Aorta (tissue), 5 donors: ENCODE measurements at places on chromosomes 7 and 10.
A peak's percentile ranks its signal among the peaks of the same experiment; 100 is the strongest.

DNA sequence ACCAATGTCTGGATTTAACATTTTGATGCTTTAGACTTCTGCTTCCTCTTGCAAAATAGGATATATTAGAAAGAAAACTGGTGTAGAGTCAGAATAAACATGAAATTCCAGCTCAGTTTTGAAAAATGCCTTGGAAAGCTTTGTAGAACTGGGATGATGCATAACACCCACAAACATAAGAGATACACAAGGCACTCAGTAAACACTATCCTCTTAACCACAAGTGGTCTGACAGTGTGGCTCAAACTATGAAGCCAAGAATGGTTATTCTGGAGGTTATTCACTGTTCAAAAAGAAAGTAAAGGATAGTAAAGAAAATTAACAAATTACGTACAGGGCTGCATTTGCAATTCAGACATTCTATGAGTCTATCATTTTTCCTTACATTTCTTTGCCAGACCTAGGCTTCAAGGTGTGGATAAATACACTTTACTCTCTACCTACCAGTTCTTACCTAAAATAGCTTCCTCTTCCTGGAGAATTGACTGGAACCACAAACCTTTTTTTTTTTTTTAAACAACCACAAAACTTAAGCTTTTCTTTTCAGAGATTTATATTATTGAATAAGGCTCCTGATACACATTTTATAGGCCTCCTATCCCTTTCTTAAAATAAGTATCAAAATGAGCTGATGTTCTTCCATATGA is 9.0 kb upstream of the RSBN1L start:
- no peak overlapping the region for H3K27ac ChIP-seq
- H3K27me3 ChIP-seq, result no peaks in the 10 kb centered on the region
- no peaks in the 10 kb centered on the region for H3K4me1 ChIP-seq

GRCh38 chr10:69413221-69413865 is 3.4 kb downstream of the TACR2 start:
- no peaks in the 10 kb centered on the region for H3K36me3 ChIP-seq
- no peaks in the 10 kb centered on the region for H3K27me3 ChIP-seq
- DNase-seq, result peak; percentile 86
- no peak overlapping the region for H3K27ac ChIP-seq

GRCh38 chr7:44080118-44080517 is 2.2 kb downstream of the POLM start:
- no peak overlapping the region for H3K4me3 ChIP-seq
- H3K4me1 ChIP-seq, result peaks cover 5% of the 10 kb centered on the region
- H3K27me3 ChIP-seq, result no peaks in the 10 kb centered on the region
- DNase-seq, result peak; percentile 70

- no peaks in the 10 kb centered on the region for H3K36me3 ChIP-seq
- H3K4me1 ChIP-seq, result no peaks in the 10 kb centered on the region
- DNase-seq, result no peak
- no peak overlapping the region for H3K4me3 ChIP-seq
These were observed 1.6 kb upstream of the LANCL2 start for GRCh38 chr7:55363386-55364170.

DNA sequence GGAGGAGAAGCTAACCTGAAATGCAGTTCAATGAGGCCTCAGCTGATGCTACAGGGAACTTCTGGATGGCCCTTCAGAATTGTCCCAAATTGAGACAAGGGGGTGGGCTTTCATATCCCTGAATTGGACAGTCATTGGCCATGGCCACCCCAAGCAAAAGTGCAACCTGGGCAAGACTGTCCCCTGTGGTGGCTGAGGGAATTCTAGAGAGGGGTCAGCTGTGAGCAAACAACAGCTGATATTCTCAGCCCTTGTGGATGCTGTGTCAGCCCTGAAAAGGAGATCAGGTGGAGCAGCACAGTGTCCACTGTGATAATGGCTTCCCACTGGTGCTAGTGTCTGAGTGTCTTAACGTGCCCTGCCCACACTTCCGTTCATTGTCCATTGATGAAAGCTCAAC is 76.6 kb downstream of the SLC16A9 start:
- no peaks in the 10 kb centered on the region for H3K27me3 ChIP-seq
- no peaks in the 10 kb centered on the region for H3K36me3 ChIP-seq
- H3K27ac ChIP-seq, result no peak overlapping the region
